Sigmoid colon (tissue), 7 donors: ENCODE measurements at places on chromosomes 7 and 10. TPM values are rescaled to one million over a fixed set of nuclear protein-coding genes. Genes with fewer than 3 reads are reported as not detected.

The FAM200A gene
- 3.9 TPM for total RNA-seq

The PILRA gene
- total RNA-seq: 5.0 TPM

The ANKRD22 gene
- total RNA-seq: not detected

GRCh38 chr7:30785786-30786185, 14.6 kb downstream of the MINDY4 start:
- H3K4me3 ChIP-seq: no peak overlapping the region
- no peaks in the 10 kb centered on the region for H3K27me3 ChIP-seq
- H3K27ac ChIP-seq: no peak overlapping the region
- no peak for DNase-seq

GRCh38 chr7:11609096-11609670, 222.8 kb downstream of the THSD7A start:
- DNase-seq: no peak
- H3K27ac ChIP-seq: peak overlapping the region; percentile 33
- H3K27me3 ChIP-seq: no peaks in the 10 kb centered on the region
- H3K4me1 ChIP-seq: peaks cover 23% of the 10 kb centered on the region
- H3K36me3 ChIP-seq: no peaks in the 10 kb centered on the region

The KIF11 gene
- total RNA-seq: 0.71 TPM

The CYP2E1 gene
- total RNA-seq: 2.5 TPM

The IFIT2 gene
- 3.6 TPM for total RNA-seq

DNA sequence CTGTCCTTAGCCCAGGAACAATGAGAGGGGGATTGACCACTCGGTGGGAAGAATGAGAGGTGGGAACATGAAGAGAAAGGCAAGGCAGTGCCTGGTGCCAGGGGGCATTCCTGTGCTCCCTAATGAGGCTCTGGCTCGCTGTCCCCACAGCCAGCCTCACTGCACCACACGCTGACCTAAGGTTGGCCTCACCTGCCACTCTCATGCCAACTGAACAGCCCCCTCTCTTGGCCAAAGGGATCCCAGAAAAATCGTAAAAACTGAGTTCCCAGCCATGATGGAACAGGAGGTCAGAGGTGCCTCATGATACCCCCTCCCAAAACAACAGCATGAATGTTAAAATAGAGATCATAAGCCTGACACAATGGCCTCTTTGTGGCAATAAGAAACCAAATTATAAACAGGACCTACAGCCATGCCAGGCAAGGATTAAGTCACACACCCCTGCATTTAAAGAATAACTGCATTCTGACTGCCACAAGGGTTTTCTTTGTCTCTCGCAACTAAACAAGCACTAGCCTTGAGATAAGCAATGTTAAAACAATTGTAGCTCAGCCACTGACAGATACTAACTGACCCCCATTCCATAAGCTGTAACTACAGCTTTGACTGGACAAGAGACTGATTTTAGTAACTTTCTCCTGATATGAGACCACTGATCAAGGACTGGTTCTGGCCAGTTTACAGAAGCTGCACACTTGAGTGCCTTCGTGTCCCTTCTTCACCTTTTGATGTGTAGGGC, 149.2 kb downstream of the SH2D4B start:
- H3K4me3 ChIP-seq: no peak overlapping the region
- no peak for DNase-seq
- H3K27me3 ChIP-seq: no peaks in the 10 kb centered on the region
- H3K27ac ChIP-seq: no peak overlapping the region

- H3K27ac ChIP-seq: no peak overlapping the region
- H3K4me3 ChIP-seq: no peak overlapping the region
Observed at GRCh38 chr10:126519185-126519584, 130.9 kb upstream of the ADAM12 start.

The SPDYE2B gene
- not detected for total RNA-seq

The CAMK1D gene
- 10.2 TPM for total RNA-seq

DNA sequence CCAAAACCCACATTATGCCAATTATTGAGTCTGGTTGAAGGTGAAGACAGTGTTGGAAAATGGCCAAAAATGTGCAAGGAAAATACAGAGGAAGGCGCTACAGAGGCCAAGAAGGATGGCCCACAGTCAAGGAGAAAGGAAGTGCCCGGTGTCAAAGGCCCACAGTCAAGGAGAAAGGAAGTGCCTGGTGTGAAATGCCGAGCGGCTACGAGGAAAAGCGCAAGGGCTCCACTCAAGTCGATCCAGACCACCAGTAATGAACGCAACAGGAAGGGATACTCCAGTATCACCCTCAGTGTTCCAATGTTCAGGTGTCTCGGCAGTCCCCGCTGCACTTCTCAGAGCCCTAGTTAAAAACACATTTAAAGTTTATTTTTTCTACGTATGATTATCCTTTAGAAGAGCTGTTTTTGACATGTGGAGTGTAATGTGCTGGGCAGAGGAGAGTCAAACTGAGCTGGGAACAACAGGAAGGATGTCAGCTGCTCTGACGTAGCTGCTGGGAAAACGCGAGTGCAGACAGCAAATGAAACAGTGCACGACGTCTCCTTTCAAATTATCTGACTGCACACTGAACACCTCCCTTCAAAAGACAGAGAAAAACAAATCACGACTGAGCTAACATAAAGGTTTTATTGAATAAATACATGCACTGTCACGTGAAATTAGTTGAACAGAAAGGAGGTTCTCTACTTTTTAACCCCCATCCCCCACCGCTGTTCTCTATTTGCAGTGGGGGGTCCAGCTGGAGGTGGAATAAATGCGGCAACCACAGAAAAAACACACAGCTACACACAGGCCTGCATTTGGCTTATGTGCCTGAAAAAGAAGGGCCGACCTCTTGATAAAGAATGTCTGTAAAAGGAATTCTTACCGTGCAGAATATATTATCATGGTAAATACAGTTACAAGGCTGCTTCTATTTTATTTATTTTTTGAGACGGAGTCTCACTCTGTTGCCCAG, 26.1 kb upstream of the NCAPG2 start:
- H3K4me3 ChIP-seq: no peak overlapping the region
- peak overlapping the region; percentile 28 for H3K27ac ChIP-seq
- no peaks in the 10 kb centered on the region for H3K27me3 ChIP-seq
- H3K36me3 ChIP-seq: peaks cover 16% of the 10 kb centered on the region

The LIPK gene
- not detected for total RNA-seq

GRCh38 chr7:70479153-70480021, 652.6 kb upstream of the GALNT17 start:
- H3K4me3 ChIP-seq: no peak overlapping the region
- H3K36me3 ChIP-seq: no peaks in the 10 kb centered on the region
- no peaks in the 10 kb centered on the region for H3K4me1 ChIP-seq

DNA sequence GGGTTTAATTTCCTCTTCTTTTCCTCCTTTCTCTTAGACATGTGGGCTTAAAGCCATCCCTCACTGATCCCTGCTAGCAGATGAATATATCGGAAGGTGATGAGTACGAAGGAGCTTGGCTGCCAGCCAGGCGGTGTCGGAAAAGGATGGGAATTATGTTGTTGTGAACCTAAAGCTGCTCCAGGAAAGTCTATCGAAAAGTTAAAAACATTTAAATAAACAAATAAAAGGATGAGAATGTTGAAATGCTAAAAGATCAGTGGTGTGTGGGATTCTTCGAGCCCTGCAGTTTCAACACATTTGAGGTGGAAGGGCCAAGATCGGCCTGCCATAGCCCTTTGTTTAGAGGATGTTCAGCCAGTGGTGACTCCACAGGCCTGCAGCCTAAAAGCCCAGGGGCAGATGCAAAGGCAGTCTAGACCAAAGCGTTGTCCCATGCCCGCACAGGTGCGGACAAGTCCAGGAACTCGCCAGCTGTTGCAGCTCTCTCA, 107.9 kb downstream of the JCAD start:
- no peak for DNase-seq
- H3K4me3 ChIP-seq: no peak overlapping the region
- H3K36me3 ChIP-seq: no peaks in the 10 kb centered on the region
- H3K4me1 ChIP-seq: peaks cover 19% of the 10 kb centered on the region
- no peak overlapping the region for H3K27ac ChIP-seq

The GIMAP8 gene
- 5.3 TPM for total RNA-seq

- no peaks in the 10 kb centered on the region for H3K36me3 ChIP-seq
- H3K27me3 ChIP-seq: no peaks in the 10 kb centered on the region
- peaks cover 9% of the 10 kb centered on the region for H3K4me1 ChIP-seq
- H3K4me3 ChIP-seq: no peak overlapping the region
- no peak overlapping the region for H3K27ac ChIP-seq
- no peak for DNase-seq
Observed at GRCh38 chr10:33773253-33773573, 438.7 kb upstream of the NRP1 start.

The TMEM176A gene
- total RNA-seq: 20.4 TPM

DNA sequence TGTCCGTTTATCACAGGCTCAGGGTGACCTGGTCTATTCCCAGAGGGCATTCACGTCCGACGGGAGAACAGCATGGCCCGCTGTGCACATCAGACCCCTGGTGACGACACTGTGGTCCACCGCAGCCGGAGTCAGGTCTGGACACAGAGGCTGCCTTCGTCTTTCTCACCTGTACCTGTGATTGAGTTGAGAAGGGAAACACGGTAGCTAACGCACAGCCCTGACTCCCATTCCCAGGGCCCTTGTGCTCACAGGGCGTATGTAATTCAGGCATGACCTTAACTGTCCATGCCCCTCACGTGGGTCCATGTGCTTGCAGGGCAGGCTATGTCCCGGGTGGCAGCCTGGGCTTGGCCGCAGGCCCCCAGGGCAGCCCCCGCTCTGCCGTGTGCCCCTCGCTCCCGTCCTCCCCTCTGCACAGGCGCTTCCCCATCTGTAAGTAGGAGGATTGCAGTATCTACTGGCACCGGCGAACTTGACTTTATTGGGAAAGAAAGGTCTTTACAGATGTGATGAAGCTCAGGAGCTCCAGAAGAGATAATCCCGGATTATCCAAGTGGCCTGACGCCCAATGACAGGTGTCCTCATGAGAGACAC, 221.3 kb upstream of the TCERG1L start:
- H3K27ac ChIP-seq: no peak overlapping the region
- no peaks in the 10 kb centered on the region for H3K4me1 ChIP-seq
- H3K4me3 ChIP-seq: no peak overlapping the region
- no peaks in the 10 kb centered on the region for H3K36me3 ChIP-seq

The FOXI2 gene
- total RNA-seq: not detected

GRCh38 chr10:8130973-8131911, 76.8 kb downstream of the GATA3 start:
- no peaks in the 10 kb centered on the region for H3K27me3 ChIP-seq
- no peaks in the 10 kb centered on the region for H3K4me1 ChIP-seq

The CTAGE4 gene
- total RNA-seq: 0.49 TPM

The CYP3A5 gene
- 2.2 TPM for total RNA-seq

- no peak within 1 kb of the TSS for H3K4me3 ChIP-seq
- H3K27ac ChIP-seq: peak within 1 kb of the TSS; percentile 52
- no peak for DNase-seq
- H3K27me3 ChIP-seq: no peaks in the 10 kb centered on the region
- no peaks in the 10 kb centered on the region for H3K36me3 ChIP-seq
Observed at GRCh38 chr10:73655990-73656298, at the start of gene SYNPO2L. Gene SYNPO2L, minus strand, starts transcription at chr10:73656029. Its CDS starts 107 bp downstream, at chr10:73655922.

GRCh38 chr10:47207894-47208469, 92.0 kb upstream of the GDF10 start:
- H3K4me1 ChIP-seq: no peaks in the 10 kb centered on the region
- DNase-seq: no peak
- no peak overlapping the region for H3K4me3 ChIP-seq
- no peaks in the 10 kb centered on the region for H3K27me3 ChIP-seq
- H3K27ac ChIP-seq: no peak overlapping the region

- no peak overlapping the region for H3K27ac ChIP-seq
- no peaks in the 10 kb centered on the region for H3K27me3 ChIP-seq
- peaks cover 3% of the 10 kb centered on the region for H3K4me1 ChIP-seq
- H3K36me3 ChIP-seq: peaks cover 98% of the 10 kb centered on the region
- no peak overlapping the region for H3K4me3 ChIP-seq
- DNase-seq: no peak
Observed at GRCh38 chr10:114851336-114851735, 29.8 kb downstream of the FHIP2A start.

The OPALIN gene
- total RNA-seq: not detected

DNA sequence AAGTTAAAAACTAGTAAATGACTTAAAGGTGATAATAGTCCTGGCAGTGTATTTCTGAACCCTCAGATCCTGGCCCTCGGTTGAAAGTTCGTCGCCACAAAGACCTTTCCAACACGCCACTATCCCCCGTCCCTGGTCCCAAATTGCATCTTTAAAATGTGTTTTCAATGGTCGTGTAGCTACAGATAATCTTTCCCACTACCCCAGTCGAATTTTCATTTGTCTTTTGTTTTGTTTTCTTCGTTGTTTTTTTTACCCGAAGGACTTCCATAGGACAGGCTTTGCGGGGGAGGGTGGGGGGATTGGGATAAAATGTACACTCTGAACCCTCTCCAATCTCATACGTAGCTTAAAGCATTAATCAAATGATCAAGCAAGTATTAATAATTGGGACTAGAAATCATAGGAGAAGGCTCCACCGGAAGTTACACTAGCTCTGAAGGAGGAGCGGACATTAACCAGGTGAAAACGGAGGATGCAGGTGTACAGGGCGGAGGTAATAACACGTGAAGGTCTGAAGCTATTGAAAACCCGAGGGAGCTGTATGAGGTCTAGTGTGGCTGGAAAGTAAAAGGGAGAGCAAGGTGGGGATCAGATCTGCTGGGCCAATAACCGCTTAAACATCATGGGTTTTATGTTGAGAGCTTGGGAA, 32.8 kb upstream of the PHF14 start:
- no peaks in the 10 kb centered on the region for H3K4me1 ChIP-seq
- no peaks in the 10 kb centered on the region for H3K27me3 ChIP-seq
- no peaks in the 10 kb centered on the region for H3K36me3 ChIP-seq
- peak overlapping the region; percentile 85 for H3K27ac ChIP-seq
- no peak for DNase-seq

DNA sequence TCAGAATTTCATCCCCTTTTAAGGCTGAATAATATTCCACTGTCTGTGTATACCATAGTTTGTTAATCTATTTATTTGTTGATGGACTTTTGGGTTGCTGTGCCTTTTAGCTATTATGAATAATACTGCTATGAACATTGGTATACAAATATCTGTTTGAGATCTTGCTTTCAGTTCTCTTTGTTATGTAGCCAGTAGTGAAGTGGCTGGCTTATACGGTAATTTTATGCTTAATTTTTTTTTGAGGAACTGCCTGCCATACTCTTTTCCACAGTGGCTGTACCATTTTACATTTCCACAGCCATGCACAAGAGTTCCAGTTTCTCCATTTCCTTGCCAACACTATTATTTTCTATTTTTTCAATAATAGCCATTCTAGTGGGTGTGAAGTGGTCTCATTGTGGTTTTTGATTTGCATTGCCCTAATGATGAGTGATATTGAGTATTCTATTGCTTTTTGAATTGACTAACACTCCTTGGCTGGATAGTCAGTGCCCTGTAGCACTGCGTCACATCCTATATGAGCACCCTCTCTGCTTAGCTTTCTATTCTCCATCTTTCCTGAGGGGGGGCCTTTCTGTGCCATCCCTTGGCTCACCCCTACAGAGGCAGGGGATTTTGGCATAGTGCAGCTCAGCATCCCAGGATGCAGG, 29.4 kb upstream of the RAPGEF5 start:
- H3K36me3 ChIP-seq: no peaks in the 10 kb centered on the region
- H3K27me3 ChIP-seq: no peaks in the 10 kb centered on the region
- DNase-seq: no peak
- no peak overlapping the region for H3K4me3 ChIP-seq

GRCh38 chr7:111172564-111173257, 81.8 kb downstream of the LRRN3 start:
- H3K4me1 ChIP-seq: peaks cover 25% of the 10 kb centered on the region
- H3K36me3 ChIP-seq: no peaks in the 10 kb centered on the region
- no peak overlapping the region for H3K4me3 ChIP-seq
- H3K27me3 ChIP-seq: no peaks in the 10 kb centered on the region
- H3K27ac ChIP-seq: no peak overlapping the region

The SVOPL gene
- total RNA-seq: not detected

The CRYGN gene
- not detected for total RNA-seq

- no peak overlapping the region for H3K4me3 ChIP-seq
- H3K4me1 ChIP-seq: peaks cover 9% of the 10 kb centered on the region
- H3K27me3 ChIP-seq: peaks cover 33% of the 10 kb centered on the region
- no peak overlapping the region for H3K27ac ChIP-seq
Observed at GRCh38 chr10:59181668-59182067, 5.2 kb downstream of the PHYHIPL start.
